ENCODE measurements at places on chromosomes 7 and 10.

- H3K4me3 ChIP-seq: peak overlapping the region; percentile 10
- peaks cover 20% of the 10 kb centered on the region for H3K36me3 ChIP-seq
- H3K27ac ChIP-seq: no peak overlapping the region
- H3K4me1 ChIP-seq: peaks cover 33% of the 10 kb centered on the region
Observed at GRCh38 chr10:100732241-100732596, 13.2 kb upstream of the PAX2 start.

- no peak overlapping the region for H3K4me3 ChIP-seq
- H3K36me3 ChIP-seq: no peaks in the 10 kb centered on the region
- no peak overlapping the region for H3K27ac ChIP-seq
- H3K27me3 ChIP-seq: no peaks in the 10 kb centered on the region
- no peak for DNase-seq
- no peaks in the 10 kb centered on the region for H3K4me1 ChIP-seq
Observed at GRCh38 chr10:5151076-5151475, 33.9 kb downstream of the AKR1C8 start.

DNA sequence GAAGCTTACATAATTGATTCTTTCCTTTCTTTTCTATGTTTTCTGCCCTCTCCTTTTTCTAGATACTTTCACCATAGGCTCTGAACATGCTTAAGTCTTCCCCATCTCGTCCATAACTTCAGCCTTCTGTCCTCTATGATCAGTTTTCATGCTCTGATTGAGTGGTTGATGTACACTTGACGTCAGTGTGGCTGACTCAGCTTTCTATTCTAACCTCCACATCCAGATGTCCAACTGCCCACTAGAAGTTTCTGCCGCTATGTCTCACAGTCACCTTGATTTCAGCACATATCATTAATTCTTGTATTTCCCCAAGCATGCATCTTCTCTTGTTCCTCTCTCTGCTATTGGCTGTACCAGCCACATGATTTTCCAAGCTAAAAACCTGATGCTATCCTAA is 15.0 kb downstream of the CDK14 start:
- DNase-seq: no peak
- H3K36me3 ChIP-seq: peaks cover 6% of the 10 kb centered on the region
- peaks cover 40% of the 10 kb centered on the region for H3K4me1 ChIP-seq
- no peaks in the 10 kb centered on the region for H3K27me3 ChIP-seq

DNA sequence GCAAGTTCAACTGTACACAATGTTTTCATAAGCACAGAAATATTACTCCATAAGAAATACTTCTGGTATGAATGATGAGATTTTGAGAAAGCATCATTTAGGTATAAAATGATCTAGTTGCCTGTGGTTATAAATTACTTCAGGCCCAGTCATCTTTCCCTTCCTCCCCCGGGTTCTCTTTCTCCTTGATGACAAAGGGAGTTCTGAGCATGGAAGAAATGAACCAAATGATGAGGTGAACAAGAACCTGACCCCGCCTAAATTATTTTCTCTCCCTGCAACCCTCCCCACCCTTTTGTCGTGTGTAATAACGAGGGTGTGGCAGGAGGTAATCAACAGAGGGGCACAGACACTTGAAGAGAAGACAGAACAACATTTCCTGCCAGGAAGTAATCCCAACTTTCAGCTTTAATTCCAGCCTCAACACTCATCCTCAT is 319.6 kb upstream of the SP8 start:
- H3K36me3 ChIP-seq: no peaks in the 10 kb centered on the region
- no peak overlapping the region for H3K4me3 ChIP-seq
- no peaks in the 10 kb centered on the region for H3K27me3 ChIP-seq
- H3K27ac ChIP-seq: no peak overlapping the region
- H3K4me1 ChIP-seq: no peaks in the 10 kb centered on the region

- peaks cover 50% of the 10 kb centered on the region for H3K4me1 ChIP-seq
- H3K27me3 ChIP-seq: no peaks in the 10 kb centered on the region
- H3K36me3 ChIP-seq: peaks cover 39% of the 10 kb centered on the region
- peak overlapping the region; percentile 30 for H3K27ac ChIP-seq
- DNase-seq: no peak
Observed at GRCh38 chr7:93117327-93117726, 452 bp downstream of the SAMD9 start.

DNA sequence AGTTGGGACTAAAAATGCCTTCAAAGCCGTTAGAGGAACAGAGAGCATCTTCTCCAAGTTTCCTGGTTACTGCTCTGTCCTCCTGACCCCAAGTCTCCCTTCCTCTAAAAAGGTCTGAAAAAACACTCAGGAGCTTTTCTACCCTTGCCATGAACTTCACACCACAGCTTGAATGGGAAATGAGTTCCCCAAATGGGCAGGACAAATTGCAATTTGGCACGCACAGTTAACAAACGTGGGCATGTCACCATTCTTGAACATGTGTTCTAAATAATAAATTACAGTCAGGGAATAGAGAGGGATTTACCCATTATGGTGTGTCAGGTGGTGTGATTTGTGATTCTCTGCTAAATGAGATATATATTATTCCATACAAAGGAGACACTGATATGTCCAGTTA is 91.2 kb upstream of the WNT16 start:
- no peak overlapping the region for H3K27ac ChIP-seq
- peaks cover 5% of the 10 kb centered on the region for H3K4me1 ChIP-seq
- no peaks in the 10 kb centered on the region for H3K27me3 ChIP-seq
- no peak overlapping the region for H3K4me3 ChIP-seq
- H3K36me3 ChIP-seq: peaks cover 16% of the 10 kb centered on the region
- DNase-seq: no peak

GRCh38 chr10:103280506-103280905 is 3.6 kb downstream of the INA start:
- H3K4me3 ChIP-seq: no peak overlapping the region
- H3K4me1 ChIP-seq: peaks cover 14% of the 10 kb centered on the region
- no peak overlapping the region for H3K27ac ChIP-seq

GRCh38 chr10:12635127-12635541 is 285.8 kb downstream of the CAMK1D start:
- H3K27ac ChIP-seq: peak overlapping the region; percentile 33
- peaks cover 5% of the 10 kb centered on the region for H3K36me3 ChIP-seq
- no peak for DNase-seq
- H3K4me1 ChIP-seq: peaks cover 74% of the 10 kb centered on the region
- H3K4me3 ChIP-seq: no peak overlapping the region
- H3K27me3 ChIP-seq: no peaks in the 10 kb centered on the region

DNA sequence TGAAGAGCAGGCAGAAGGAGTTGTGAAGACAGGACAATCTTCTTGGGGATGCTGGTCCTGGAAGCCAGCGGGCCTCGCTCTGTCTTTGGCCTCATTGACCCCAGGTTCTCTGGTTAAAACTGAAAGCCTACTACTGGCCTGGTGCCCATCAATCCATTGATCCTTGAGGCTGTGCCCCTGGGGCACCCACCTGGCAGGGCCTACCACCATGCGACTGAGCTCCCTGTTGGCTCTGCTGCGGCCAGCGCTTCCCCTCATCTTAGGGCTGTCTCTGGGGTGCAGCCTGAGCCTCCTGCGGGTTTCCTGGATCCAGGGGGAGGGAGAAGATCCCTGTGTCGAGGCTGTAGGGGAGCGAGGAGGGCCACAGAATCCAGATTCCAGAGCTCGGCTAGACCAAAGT is 1.5 kb downstream of the CHPF2 start:
- peak overlapping the region; percentile 82 for H3K27ac ChIP-seq
- H3K4me1 ChIP-seq: peaks cover 36% of the 10 kb centered on the region
- H3K36me3 ChIP-seq: peaks cover 8% of the 10 kb centered on the region
- peak overlapping the region; percentile 98 for H3K4me3 ChIP-seq
- no peaks in the 10 kb centered on the region for H3K27me3 ChIP-seq
- no peak for DNase-seq

DNA sequence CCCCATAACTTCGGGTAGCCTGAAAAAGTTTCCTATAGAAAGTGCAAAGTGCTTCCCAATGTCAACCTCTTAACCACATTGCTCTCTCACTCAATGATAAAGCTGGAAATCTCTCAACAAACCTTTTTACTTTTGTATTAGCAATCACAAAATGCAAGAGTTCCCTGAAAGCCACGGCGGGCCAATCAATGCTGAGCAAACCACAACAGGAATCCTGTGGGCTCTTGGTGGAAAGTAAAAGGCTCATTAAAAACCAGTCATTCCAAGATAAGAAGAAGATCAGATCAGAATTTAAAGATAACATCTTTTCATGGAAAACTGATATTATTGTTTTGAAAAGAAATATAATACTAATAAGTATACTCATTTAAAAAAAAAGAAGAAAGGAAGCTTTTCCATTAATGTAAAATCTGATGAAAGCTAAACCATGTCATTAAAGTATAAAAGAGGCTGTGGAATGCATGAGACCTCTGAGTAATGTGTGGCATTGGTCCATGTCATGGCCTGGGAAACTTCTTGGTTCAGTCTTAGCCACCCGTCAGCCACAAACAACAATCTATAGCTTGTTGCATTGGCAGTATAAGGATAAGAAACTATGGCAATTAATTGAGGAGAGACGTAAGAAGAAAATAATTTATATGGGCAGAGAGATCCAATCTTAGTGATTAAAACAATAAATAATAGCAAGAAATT is 1066.1 kb upstream of the SORCS1 start:
- no peak for DNase-seq
- no peaks in the 10 kb centered on the region for H3K4me1 ChIP-seq
- H3K27me3 ChIP-seq: no peaks in the 10 kb centered on the region
- no peak overlapping the region for H3K27ac ChIP-seq
- no peak overlapping the region for H3K4me3 ChIP-seq
- no peaks in the 10 kb centered on the region for H3K36me3 ChIP-seq

- H3K27me3 ChIP-seq: no peaks in the 10 kb centered on the region
- no peak for DNase-seq
- no peak overlapping the region for H3K4me3 ChIP-seq
- H3K27ac ChIP-seq: no peak overlapping the region
- H3K36me3 ChIP-seq: peaks cover 8% of the 10 kb centered on the region
Observed at GRCh38 chr7:136186281-136186680, 209.1 kb upstream of the MTPN start.

GRCh38 chr7:146991596-146991995 is 875.0 kb downstream of the CNTNAP2 start:
- no peaks in the 10 kb centered on the region for H3K27me3 ChIP-seq
- no peaks in the 10 kb centered on the region for H3K36me3 ChIP-seq
- DNase-seq: no peak
- no peaks in the 10 kb centered on the region for H3K4me1 ChIP-seq
- H3K4me3 ChIP-seq: no peak overlapping the region

DNA sequence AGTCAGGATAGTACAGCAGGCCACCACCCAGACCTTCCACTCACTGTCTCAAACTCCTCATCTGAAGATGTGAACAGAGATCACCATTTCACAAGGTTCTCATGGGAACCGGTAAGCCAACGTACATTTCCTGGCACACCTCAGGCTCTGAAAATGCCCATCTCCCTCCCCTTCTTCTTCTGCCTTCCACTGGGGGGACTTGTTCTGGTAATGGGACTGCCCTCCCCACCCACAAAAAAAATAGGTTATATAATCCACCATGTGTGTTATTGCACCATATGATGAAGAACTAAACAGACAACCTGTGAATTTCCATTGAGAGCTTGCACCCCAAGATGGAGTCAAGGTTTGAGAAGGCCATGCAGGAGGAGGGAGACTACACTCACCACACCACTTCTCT is 42.1 kb upstream of the IKZF1 start:
- H3K27me3 ChIP-seq: no peaks in the 10 kb centered on the region
- H3K4me3 ChIP-seq: peak overlapping the region; percentile 11
- H3K4me1 ChIP-seq: peaks cover 67% of the 10 kb centered on the region
- H3K27ac ChIP-seq: peak overlapping the region; percentile 82
- DNase-seq: no peak

DNA sequence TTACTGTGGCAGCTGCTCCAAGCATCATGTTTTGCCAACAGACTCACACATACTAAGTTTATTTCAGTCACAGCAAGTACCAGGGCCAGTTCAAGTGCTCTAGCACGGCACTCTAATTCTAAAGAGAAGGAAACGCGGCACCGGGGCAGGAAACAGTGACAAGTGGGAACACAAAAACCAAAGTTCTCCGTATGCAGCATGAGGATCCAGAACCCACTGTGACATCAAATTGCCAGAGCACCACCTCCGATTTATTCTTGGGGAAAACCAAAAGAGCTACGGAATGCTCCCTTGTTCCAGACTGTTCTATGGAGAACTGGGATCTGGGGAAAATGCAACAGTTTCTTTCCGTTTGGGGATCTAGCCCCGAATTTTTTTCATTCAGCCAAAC is 448 bp upstream of the PTER start:
- H3K27ac ChIP-seq: peak overlapping the region; percentile 70
- H3K4me3 ChIP-seq: peak overlapping the region; percentile 91
- DNase-seq: no peak
- H3K36me3 ChIP-seq: no peaks in the 10 kb centered on the region
- no peaks in the 10 kb centered on the region for H3K27me3 ChIP-seq

DNA sequence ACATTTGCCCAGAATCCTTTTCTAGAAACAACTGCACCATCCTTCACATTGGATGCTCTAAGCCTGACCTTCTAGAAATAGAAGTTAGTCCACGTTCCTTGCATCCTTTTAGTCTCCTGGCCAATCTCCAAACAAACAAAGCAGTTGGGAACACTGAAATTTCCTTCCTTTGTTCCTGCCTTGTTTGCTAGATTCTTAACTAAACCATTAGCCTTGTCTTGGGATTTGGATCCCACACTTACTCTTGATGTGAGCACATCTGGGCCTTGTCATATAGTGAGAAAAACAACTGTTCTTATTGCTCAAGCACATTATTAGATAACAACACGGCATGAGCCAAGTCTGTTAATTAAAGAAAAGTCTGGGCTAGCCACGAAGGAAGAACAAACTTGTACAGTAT is 319.3 kb upstream of the GHITM start:
- H3K4me3 ChIP-seq: no peak overlapping the region
- no peak for DNase-seq
- H3K4me1 ChIP-seq: no peaks in the 10 kb centered on the region
- no peaks in the 10 kb centered on the region for H3K36me3 ChIP-seq
- no peak overlapping the region for H3K27ac ChIP-seq

DNA sequence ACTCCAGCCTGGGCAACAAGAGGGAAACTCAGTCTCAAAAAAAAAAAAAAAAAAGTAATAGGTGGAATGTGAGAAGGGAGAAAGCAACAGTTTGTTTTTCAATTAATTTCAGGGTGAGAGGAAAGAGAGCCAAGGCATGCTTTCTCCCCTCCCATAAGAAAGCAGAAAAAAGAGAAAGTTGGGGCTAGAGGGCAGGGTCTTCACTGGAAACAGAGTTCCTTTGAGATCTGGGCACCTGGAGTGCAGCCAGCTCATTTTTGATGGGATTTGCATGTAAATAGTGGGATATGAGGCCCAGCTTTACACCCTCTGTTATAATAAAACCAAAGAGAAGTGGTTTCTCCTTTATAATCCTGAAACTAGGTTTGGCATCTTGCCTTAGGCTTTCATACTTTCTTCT is 13.8 kb upstream of the STOX1 start:
- H3K27ac ChIP-seq: no peak overlapping the region
- no peak for DNase-seq
- H3K36me3 ChIP-seq: no peaks in the 10 kb centered on the region
- no peaks in the 10 kb centered on the region for H3K27me3 ChIP-seq
- no peak overlapping the region for H3K4me3 ChIP-seq
